ENCODE measurements at places on chromosomes 16 and 17. TPM values are rescaled to one million over a fixed set of nuclear protein-coding genes. Genes with fewer than 3 reads are reported as not detected.

DNA sequence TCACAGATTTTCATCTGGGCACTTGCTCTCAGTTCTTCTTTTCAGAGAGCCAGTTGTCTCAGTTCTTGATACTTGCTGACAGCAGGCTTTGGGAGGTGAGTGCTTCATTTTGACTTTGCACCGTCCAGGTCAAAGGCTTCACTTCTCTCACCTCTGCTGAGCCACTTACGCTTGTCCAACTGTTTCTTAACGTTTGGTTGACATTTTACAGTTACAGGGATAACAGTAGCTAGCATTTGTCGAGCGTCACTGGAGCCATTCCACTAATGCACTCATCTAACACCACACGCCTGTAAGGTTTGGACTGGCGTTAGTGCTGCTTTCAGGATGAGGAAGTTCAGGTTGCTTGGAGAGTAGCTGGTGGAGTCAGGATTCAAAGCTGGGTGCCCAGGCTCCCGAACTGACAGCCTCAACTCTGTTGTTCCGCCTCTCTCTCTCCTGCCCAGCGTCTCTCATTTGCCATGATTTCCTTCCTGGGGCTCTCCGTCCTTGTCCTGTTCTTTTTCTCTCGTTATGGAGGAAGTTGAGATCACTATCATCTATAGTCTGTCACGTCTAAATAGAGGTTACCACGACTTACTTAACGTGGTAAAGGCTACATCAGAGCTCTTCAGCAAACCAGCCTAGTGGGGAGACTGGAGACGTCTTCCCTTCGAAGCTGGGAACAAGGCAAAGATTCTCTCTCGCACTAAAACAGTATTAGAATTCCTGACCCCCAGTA lies 220.8 kb downstream of the RPTOR start:
- no peak for DNase-seq

- no peak for DNase-seq
Observed at GRCh38 chr17:69672924-69673323, 258.4 kb downstream of the MAP2K6 start.

DNA sequence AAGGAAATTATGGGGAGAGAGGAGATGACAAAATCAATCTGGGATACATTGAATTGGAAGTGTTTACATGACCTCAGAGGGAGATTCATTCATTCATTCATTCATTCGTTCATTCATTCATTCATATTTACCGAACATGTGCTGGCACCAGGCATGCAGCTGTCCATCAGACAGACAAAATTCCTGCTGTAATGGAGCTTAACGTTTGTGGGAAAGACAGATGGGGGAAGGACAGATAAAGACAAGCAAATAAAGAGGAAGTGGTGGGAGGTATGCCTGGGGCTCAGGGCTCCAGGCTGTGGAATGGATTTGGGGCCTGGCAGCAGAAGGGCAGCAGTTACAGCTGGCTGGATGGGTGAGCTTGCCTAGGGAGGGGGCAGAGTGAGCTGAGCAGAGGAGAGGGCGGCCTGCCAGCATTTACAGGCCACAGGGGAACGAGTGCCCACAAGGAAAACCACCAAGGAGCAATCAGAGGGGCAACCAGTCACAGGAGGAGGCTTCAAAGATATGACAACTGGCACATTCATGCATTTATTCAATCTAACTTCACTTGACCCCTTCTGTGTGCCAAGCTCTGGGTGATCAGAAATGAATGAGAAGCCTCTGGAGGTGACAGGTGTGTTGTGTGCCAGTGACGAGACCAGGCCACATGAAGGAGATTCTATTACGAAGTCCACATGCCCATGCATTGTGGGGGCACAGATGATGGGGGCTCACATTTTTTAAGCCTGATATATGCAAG lies 48.5 kb downstream of the ARHGAP27 start:
- no peak for DNase-seq

Gene SDR42E1
- total RNA-seq = 7.2 TPM
